Progenitor cell of endocrine pancreas (in vitro differentiated cells): ENCODE measurements at places on chromosomes 11 and 22. TPM values are rescaled to one million over a fixed set of nuclear protein-coding genes. Genes with fewer than 3 reads are reported as not detected.

The WNT11 gene
- total RNA-seq: 1.5 and 1.7 TPM in 2 replicates

DNA sequence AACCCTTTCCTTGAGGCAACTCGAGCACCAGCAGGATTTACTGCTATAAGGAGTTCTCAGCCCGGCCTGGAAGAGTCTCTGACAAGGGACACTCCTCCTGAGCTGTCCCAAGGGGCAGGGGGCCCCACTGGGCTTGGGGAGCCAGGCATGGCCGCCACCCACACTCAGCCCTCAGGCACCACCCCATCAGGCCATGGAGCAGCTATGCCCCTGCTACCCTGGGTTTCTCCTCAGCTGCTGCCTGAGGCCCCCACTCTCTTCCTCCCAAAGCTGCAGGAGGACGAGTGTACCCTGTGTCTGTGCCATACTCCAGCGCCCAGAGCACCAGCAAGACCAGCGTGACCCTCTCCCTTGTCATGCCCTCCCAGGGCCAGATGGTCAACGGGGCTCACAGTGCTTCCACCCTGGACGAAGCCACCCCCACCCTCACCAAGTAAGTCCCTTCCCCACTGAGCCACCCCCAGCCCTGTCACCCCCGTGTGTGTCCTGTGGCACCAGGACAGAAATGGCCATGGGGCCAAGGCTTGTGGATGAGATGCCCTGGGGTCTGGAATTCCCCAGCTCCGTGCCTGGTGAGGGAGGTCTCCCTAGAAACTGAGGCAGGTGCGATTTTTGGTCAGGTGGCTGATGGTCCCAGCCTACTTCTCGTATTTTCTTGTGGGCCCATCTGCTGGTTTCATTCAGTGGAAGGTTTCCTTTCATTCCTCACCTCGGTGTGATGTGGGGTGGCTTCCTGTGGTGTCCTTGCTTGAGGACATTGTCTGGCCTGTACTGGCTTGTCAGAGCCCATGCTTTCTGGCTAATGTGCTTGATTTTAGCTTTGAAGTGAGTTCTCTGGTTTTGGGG, 28.4 kb downstream of the TAB1 start:
- no peak for DNase-seq

DNA sequence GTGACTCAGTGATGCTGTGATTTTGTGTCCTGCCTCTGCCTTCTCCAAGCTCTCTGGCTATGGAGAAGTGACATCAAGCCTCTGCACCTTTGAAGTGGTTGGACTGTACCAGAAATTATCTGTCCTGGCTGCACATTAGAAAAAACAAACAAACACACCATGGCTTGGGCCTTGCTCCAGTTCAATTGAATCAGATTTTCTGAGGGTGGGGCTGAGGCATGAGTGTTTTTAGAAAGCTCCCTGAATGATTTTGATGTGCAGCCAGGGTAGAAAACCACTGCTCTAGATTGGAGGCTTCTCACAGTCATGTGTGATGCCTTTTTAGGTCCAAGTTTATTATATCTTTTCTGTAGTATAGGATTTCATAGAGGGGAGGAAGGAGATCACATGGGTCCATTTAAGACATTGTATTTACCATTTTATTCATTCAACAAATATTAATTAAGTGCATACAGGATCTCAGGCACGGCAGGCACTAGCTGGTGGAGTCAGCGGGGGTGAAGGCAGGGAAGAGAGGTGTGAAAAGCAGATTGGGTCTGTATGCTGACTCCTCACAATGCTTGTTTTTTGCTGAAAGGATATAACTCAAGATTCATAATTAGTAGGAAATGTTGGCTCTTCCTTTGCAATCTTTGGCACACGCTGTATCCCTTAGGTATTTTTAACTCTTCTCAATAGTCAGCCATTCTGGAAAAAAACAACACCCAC, 7.1 kb upstream of the VSTM5 start:
- no peak for DNase-seq

The VSIG10L2 gene
- not detected in 2 replicates for total RNA-seq

- DNase-seq: no peak
Observed at GRCh38 chr11:76768088-76768908, 14.9 kb upstream of the TSKU start.

- no peak for DNase-seq
Observed at GRCh38 chr11:14577835-14578529, 57.8 kb upstream of the PSMA1 start.
